CD8-positive, alpha-beta T cell (primary cell): ENCODE measurements at places on chromosomes 2 and 18. TPM values are rescaled to one million over a fixed set of nuclear protein-coding genes. Genes with fewer than 3 reads are reported as not detected.

Gene ITPRIPL1
- 5.6 TPM for total RNA-seq

Gene ASB1
- total RNA-seq: 25.3 TPM

DNA sequence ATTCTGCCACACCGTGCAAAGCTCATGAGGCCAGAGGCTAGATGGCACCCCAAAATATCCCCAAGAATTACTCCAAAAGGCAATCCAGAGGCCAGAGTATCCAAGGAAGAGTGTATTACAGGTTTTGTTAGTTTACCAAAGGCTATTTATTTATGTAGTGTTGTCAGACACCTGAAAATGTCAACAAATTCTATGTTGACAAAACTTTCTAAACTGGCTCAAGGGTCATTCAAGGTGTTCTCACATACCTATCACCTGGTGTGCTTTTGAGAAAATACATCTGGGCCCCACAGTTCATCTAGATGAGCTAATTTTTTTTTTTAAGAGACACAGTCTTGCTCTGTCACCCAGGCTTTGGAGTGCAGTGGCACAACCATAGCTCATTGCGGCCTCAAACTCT, 12.4 kb upstream of the DTNB start:
- DNase-seq: no peak

- no peak for DNase-seq
Measured at GRCh38 chr2:231398585-231398984, 3.1 kb downstream of the B3GNT7 start.

DNA sequence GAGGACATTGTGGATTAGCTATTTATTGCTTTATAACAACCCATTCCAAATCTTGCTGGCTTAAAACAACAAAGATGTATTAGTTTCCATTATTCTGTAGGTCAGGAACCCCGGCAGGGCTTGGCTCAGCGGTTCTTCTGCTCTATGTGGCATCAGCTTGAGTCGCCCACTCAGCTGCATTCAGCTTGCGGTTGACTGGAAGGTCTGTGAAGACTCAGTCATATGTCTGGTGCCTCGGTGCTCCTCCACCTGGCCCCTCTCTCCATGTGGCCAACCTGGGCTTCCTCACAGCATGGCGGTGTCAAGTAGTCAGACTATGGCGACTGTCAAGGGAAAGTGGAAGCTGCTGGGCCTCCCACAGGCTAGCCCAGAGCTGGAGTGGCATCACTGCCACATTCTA, 48.6 kb downstream of the EMILIN2 start:
- no peak for DNase-seq

Gene UGT1A10
- total RNA-seq: not detected

DNA sequence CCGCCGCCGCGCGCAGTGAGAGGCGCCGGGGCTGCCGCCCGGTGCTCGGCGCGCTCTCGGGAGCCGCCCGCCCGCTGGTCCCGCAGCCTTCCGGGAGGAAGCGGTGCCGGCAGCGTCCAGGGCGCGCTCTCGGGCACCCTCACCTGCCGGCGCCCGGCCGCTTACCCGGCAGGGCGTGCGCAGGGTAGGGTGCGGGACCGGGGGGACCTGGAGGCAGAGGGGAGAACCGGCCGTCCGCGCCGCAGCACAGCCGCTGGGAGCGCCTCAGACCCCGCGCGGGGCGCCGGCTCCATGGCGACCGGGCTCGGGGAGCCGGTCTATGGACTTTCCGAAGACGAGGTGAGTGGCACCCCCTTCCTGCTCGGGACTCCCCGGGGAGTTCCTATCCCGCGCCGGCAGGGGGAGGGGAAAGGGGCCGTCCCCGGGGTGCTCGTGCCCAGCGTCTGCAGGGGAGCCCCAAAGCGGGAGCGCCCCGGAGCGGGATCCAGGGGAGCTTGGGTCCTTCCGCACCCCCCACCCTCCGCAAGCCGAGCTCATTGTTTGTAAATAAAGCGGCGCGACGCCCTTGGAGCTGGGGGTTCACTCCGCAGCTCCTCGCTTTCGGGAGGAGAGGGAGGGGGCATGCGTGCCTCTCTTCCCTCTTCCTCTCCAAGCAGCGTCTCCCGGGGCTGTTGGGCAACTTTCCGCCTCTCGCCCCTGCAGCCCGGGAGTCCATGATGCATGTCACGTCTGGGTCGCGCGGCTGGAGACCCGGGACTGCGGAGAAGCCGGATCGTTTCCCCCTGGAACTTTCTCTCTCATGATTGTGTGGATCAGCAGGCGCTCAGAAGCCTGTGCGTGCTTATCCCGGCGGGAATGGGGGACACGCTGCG, 580 bp downstream of the NEDD4L start:
- peak; percentile 78 for DNase-seq

Gene CYB5A
- total RNA-seq: 4.4 TPM

GRCh38 chr2:241289053-241289452, 26.4 kb downstream of the HDLBP start:
- no peak for DNase-seq

DNA sequence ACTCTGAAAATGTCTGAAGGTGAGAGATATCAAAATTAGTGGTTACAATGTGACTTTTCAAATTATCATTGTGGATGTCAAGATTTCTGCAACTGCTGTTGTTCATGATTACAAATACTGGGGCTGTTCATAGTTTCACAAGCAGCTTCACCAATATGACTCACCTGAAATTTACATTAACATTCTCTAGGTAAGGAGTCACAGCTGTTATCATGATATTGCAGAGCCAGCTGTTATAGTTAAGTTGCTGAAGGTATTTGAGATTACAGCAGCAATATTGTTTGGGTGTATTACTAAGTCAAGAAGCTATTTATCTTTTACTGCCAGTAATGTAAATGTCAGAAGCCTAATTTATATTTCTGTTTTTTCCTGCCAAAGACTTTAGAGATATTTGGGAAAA, 140.0 kb downstream of the MC4R start:
- DNase-seq: no peak

GRCh38 chr2:118372886-118373830, 284.9 kb downstream of the INSIG2 start:
- DNase-seq: no peak

GRCh38 chr18:33682436-33682835, 104.4 kb downstream of the ASXL3 start:
- DNase-seq: no peak

GRCh38 chr2:237217995-237218616, 132.4 kb downstream of the COPS8 start:
- no peak for DNase-seq

DNA sequence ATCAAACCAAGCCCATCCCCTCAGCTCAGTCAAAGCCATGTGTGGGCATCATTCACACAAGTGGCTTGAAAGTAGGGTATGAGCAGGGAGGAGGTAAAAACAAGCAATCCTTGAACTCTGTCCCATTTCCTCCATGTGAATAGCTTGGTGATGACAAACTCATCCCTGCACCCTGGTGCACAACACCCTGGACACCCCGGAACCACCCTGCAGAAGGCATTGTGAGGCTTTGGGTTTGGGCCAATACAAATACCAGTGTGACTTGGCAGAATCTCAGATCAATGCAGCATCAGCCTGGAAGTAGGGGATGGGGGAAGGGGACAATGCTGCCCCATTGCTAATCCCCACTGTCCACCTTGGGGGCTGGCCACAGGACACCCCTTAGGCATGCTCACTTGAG, 28.6 kb downstream of the TGFA start:
- no peak for DNase-seq

DNA sequence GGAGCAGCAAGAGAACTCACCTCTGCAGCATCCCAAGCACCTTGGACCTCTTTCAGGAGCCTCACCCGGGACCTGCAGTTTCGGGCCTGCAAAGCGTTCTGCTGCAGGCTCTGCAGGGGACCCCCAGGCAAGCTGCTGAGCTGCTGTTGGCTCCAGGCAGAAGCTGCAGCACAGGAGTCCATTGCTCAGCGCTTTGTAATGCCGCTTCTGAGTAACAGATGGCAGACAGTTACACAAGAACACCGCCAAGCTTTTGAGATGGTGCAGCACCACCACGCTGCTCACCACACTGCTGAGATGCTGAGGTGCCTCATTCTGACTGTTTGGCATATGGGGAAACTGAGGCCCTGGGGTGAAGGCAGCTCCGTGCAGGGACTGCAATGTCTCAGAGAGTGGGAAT, 1.9 kb upstream of the GALNT14 start:
- no peak for DNase-seq

- no peak for DNase-seq
Measured at GRCh38 chr2:138221358-138221757, 257.1 kb downstream of the HNMT start.

DNA sequence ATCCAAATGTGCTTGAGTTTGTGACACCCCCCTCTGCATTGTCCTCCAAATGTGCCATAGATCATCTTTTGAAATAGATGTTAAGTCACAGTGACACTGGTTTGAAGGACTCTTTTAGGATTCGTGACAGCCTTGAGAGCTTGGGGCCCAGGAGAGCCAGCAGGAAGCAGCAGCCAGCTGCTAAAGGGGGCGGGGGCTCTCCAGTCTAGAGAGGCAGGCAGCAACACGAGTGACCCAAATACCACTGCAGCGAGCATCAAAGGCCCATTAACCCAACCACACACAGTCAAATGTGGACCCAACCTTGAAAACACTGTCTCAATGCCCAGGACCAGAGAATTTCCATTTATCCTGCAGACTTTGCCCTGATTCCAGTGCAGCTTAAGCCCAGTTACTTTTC, 75.6 kb downstream of the ZBTB7C start:
- DNase-seq: no peak

Gene ZNF385B
- total RNA-seq: not detected

DNA sequence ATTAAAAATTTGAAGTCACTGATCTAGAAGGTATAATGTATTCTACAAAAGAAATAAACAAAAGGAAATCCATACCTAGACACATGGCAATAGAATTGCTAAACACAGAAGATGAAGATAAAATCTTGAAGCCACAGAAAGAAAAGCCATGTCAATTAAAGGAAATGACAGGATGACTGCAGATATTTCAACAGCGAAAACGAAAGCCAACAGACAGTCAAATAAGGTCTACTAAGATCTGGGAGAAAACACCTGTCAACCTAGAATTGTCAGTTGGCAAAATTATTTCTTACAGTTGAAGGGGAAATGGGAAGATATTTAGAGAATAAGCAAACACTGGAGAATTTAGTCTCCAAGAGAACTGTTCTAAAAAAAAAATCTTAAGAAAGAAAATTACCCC, 39.2 kb downstream of the NETO1 start:
- DNase-seq: no peak

GRCh38 chr2:4873364-4873763, 818.8 kb upstream of the SOX11 start:
- DNase-seq: no peak
